ENCODE measurements at places on chromosomes 16 and 17. TPM values are rescaled to one million over a fixed set of nuclear protein-coding genes. Genes with fewer than 3 reads are reported as not detected.

The CTRB1 gene
- total RNA-seq: not detected

The GINS2 gene
- 93.0 TPM for total RNA-seq

The ARL17A gene
- total RNA-seq: 21.3 TPM

The RSKR gene
- total RNA-seq: 43.8 TPM

The CMTM4 gene
- 3.5 TPM for total RNA-seq

The RBFOX1 gene
- total RNA-seq: not detected

The SHISA6 gene
- not detected for total RNA-seq

The NACA2 gene
- not detected for total RNA-seq

The PYDC1 gene
- total RNA-seq: not detected

The NEUROD2 gene
- not detected for total RNA-seq

The TADA2A gene
- 43.2 TPM for total RNA-seq

The CCL15 gene
- total RNA-seq: not detected

The CES5A gene
- total RNA-seq: not detected

The RNF112 gene
- not detected for total RNA-seq

The AANAT gene
- not detected for total RNA-seq

The SYCE1L gene
- total RNA-seq: 7.9 TPM

The HSPB9 gene
- total RNA-seq: not detected

The OTOP2 gene
- total RNA-seq: not detected

The HNF1B gene
- 2.9 TPM for total RNA-seq

The NAGS gene
- total RNA-seq: 0.91 TPM

The POLG2 gene
- total RNA-seq: 36.3 TPM

The PIK3R6 gene
- 4.5 TPM for total RNA-seq
